ENCODE measurements at places on chromosomes 2 and 18.

DNA sequence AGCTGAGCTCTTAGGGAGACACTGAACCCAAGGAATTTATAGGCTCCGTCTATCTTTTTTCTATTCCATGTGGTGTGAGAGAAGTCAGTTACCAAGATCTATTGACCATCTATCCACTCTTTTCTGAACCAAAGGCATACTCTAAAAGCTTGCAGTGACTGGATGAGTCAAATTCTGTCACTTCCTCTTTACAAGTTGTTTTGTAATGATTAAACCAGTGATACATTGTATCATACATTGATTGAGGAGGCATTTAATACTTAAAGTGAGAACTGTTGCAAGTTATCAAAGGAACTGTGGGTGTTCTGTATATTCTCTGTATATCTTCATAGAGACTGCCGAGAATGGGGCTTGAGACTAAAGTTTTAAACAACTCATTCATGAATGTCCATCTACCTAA, 188.8 kb downstream of the CAMKMT start:
- DNase-seq: no peak

- no peak for DNase-seq
These were observed 169.7 kb downstream of the CDCA7 start for GRCh38 chr2:173524256-173524955.

DNA sequence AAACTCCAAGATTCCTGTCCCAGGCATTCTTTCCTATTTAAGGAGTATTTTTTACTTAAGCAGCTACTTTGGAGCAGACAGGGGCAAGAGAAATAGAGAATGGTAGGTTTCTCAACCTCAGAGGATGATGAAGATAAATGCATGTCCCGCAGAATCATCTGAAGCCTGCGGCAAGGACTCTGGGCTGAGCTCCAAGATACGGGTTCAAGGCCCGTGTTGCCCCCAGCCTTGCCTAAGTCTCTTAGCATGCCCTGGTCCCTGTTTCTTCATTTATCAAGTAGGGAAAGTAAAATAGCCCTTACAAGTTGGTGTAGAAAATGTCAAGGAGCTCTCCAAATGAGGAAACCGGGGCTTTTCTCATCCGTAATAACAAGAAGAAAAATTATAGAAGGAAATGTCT, 214.0 kb downstream of the KLHL29 start:
- no peak for DNase-seq

DNA sequence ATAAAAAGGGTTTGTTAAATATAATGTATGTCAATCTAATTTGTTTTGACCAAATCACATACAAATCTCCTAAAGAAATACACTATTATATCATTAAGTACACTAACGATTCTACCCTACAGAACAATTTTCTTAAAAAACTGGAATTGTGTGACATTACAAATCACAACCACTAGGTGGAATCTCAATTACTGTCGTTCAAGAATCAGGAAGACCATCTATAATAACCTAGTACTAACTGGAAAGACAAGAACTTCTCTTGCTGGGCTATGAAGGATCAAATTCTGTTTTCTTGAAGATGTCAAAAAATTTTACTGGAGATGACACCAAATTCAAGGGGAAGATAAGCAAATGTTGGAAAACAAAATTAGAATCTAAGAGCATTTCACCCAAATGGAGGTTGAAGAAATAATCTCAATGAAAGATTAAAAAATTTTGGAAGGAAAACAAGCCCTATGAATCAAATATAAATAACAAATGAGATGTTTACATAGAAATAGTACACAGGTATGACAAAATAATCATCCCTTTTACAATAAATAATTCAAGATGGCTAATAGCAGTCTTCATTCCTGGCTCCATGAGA, 110.9 kb downstream of the STK39 start:
- DNase-seq: no peak

- DNase-seq: no peak
These were observed 4.2 kb downstream of the SEMA4C start for GRCh38 chr2:96865654-96866053.

- DNase-seq: no peak
These were observed 33.0 kb upstream of the WDR75 start for GRCh38 chr2:189408294-189408693.

DNA sequence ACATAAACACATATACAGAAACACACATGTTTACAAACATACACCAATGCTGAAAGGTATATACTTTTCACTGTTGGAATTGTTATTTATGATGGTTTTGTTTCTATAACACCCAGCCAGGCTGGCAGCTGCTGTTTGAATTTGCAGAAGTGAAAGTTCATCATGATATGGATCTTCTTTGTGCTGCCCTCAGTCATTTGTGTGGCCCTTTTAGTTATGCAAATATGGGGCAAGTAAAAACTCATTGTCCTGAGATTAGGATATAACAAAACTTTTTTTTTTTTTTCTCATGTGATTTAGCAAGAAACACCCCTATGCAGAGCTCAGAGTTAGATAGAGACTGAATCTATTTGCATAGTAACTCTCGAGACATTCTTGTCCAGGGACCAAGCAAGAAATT, 714.1 kb downstream of the KCNJ3 start:
- DNase-seq: no peak

DNA sequence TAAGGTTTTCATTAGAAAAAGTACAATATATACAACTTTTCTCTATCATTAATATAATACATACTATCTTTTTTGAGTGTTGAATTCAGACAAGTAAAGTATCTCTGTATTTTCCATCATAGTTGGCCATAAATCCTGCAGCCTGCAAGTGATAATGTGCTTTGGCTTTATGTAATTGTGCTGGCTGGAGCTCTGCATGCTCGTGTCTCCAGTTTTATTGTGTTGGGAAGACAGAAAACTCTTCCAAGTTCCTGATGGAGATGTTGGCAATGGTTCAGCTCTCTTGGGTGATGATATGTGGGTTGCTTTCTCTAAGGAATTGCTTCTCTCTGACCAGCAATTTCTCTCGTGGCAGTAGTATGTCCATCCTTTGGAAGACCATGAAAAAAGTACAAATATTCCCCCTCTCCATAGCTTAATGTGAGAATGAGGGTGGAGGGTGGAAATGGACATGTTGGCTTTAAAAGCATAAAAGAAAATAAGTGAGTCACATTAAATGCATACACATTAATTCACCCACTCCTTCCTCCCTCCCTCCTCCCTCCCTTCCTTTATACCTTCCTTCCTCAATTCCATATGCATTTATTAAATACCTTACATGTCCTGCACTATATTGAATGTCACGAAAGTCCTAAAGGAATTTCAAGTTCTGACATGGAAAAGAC, 344.2 kb downstream of the MTX2 start:
- no peak for DNase-seq

GRCh38 chr18:80172056-80172455, 63.0 kb downstream of the ADNP2 start:
- peak; percentile 48 for DNase-seq

- no peak for DNase-seq
These were observed 22.6 kb upstream of the FAP start for GRCh38 chr2:162265666-162266459.

- no peak for DNase-seq
These were observed 65.4 kb upstream of the ACAA2 start for GRCh38 chr18:49878567-49879270.

DNA sequence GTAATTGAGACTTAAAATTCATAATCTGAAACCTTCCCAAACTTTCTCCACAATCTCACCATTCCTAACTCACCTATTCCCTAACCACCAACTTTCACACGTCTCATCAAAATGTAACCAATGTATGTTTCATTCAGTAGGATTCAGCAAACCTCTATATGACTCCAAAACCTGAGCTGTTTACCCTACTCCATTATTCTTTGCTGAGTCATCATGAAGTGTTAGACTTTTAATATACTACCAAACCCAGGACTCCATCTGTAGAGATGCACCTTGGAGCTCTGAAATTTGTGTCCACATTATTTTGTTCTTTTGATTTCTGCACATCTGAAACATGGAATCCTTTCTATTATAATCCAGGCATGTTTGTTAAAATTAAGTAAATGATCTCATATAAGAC, 727.0 kb upstream of the PIK3C3 start:
- DNase-seq: no peak
